ENCODE measurements at places on chromosomes 4 and X. TPM values are rescaled to one million over a fixed set of nuclear protein-coding genes. Genes with fewer than 3 reads are reported as not detected.

Gene SMIM10L2A
- polyA plus RNA-seq = 10.9 TPM

Gene SORCS2
- polyA plus RNA-seq = 9.4 TPM

Gene EDA2R
- 1.0 TPM for polyA plus RNA-seq

Gene FAM184B
- polyA plus RNA-seq = 0.94 TPM

Gene SNX12
- polyA plus RNA-seq = 48.0 TPM

Gene CTAG1A
- polyA plus RNA-seq = not detected

Gene CT83
- polyA plus RNA-seq = not detected

Gene ARX
- polyA plus RNA-seq = not detected

Gene CLDN34
- not detected for polyA plus RNA-seq

Gene VCX3B
- polyA plus RNA-seq = 0.68 TPM

Gene XPNPEP2
- 50.0 TPM for polyA plus RNA-seq

Gene FGA
- 39.6 TPM for polyA plus RNA-seq

GRCh38 chrX:29652484-29652883, 562.9 kb upstream of the MAGEB2 start:
- DNase-seq = no peak

- no peak for DNase-seq
Measured at GRCh38 chr4:73859614-73860088, 6.6 kb downstream of the PF4V1 start.

DNA sequence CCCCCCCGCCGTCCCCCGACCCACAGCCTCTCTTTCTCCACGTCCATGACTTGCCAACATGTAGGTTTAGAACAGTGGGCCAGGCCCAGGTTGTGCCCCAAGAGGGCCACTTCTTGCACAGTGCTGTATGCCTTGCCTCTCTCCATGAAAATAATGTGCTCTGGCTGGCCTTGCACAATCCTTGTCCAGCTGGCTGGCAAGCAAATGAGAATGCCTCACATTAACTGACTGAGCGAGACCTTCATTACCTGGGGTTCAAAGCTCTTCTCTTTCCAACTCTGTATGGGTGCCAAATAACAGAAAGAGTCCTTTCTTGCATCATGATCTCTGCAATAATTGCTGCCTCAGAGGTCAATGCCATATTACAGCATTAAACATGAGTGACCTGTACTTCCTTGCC, 416.6 kb downstream of the FGF13 start:
- no peak for DNase-seq

DNA sequence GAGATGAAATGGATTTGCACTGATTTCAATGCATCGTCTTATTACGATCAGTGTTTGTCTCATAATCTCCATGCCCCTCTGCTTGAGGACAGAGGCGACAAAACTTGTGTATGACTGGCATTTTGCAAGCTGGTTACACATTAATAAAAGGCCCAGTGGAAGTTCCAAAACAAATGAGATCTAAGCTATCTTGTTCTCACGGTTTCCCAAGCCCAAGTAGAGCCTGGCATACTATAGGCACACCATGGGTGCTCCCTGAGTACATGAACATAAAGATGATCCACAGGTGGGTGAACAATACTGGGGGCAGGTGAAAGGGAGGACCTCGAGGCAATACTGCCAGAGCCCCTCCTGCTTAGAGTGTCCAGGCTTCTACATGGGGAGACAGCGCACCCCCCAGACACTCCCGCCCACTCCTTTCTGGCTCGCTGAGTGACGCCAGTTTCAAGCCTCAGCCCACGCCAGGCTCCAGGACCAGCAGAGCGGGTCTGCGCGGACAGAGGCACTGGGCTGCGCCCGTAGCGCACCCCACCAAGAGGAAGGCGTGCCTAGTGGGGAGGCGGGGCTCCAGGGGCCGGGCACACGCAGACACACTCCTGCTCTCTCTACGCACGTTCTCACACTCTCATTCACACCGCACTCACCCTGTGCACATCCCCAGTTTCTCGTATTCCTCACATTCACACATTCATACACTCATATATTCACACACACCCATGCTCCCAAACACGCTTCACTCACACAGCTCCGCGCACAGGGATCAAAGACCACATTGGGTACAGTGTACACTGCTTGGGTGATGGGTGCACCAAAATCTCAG, 8.9 kb upstream of the GSX2 start:
- no peak for DNase-seq

GRCh38 chrX:11412715-11413623, 119.8 kb downstream of the AMELX start:
- DNase-seq = no peak

DNA sequence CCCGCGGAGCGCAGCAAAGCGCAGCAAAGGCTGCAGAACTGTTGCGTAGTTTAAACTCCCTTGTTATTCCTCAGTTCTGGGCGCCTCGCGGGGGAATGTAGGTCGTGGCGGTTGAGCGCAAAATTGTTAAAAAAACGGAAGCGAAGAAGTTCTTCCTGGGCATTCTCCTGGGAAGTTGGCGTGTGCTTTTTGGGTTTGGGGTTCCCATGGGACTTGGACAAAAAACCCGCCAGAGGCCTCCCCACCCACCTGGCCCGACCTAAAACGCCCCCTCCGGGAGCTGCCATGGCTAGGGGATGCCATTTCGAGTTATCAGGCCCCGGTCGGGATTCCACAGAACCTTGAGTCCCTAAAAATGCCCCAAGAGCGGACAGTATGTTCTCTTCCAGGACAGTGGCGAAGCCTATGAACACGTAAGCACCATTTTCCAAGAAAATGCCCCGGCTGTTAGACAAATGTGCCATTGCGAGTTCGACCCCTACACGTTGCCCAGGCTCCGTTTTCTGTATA, 8.9 kb downstream of the ZIC3 start:
- DNase-seq = no peak

DNA sequence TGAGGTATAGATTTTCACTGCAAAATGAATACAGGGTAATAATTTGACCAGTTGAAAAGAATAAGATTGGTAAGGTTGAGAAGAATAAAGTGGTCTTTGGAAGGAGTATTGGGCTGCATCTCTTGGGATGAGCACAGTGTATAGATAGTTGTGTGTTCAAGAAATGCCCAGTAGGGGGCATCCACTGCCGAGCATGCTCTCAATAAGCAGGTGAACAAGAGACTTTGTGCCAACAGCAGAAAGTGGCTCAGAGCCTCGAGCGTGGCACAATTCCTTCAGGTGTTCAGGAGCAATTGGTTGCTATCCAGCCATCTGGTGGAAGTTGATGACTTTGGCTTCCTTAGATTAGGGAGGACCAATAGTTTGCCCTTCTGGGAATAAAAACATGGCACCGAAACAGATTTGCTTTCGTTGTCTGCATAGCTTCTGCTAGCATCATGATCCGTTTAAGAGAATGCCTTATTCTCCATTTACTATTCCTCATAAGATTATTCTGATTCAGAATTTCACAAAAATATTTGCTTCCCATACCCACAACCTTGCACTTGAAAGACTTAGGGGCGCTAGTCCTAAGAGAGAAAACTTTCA, 258.1 kb upstream of the NEIL3 start:
- no peak for DNase-seq

GRCh38 chr4:61866378-61867030, 666.4 kb downstream of the ADGRL3 start:
- no peak for DNase-seq

DNA sequence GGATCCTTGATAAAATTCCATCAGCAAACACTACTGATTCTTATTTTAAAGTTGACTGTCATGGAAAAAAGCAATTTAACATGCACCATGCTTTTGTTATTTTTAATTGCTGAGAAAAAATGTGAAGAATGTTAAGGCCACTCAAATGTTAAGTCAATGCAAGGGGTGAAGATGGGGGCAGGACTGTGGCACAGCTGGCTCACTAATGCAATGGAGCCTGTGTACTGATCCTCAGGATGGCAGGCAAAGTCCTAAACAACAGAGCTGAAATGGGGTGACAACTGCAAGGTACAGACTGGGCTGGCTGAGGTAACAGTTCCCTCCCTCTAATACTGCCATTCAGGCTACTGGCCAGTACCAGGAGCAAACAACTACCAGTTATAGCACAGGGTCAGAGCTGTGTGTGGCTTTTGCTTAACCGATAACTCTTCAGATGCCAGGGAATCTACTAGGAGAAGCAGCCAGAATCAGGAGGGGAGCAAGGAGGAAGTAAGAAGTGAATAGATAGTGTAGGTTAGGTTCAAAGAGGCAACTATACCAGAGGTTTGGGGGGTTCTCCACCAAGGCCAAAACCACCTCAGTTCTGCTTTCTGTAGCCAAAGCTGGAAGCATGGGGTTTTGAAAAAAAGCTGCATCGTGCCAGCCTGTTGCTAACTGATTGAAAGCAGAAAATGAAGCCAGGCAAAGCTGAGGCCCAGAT, 372.6 kb downstream of the OPHN1 start:
- no peak for DNase-seq

DNA sequence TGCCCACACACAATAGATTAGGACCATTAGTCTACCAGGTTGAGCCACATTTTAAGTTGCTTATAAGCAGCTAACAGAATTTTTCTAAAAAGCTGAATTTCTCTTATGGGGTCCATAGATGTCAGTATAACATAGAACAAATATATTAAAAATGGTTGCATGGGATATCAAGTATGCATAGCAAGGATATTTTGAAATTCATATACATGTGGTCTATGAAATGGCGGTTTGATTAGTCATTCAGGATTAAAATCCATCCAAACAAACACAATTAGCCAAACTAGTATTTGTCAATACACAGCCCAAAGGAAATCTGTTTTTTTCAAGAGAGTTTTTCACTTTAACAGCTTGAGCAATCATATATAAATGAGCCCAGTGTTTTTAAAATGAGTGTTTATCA, 33.5 kb upstream of the AMOT start:
- no peak for DNase-seq

GRCh38 chr4:109052821-109053220, 249.6 kb downstream of the COL25A1 start:
- no peak for DNase-seq

- DNase-seq = no peak
Measured at GRCh38 chr4:169030562-169030982, 20.5 kb upstream of the CBR4 start.

- no peak for DNase-seq
Measured at GRCh38 chrX:41377624-41378023, 43.7 kb downstream of the DDX3X start.

DNA sequence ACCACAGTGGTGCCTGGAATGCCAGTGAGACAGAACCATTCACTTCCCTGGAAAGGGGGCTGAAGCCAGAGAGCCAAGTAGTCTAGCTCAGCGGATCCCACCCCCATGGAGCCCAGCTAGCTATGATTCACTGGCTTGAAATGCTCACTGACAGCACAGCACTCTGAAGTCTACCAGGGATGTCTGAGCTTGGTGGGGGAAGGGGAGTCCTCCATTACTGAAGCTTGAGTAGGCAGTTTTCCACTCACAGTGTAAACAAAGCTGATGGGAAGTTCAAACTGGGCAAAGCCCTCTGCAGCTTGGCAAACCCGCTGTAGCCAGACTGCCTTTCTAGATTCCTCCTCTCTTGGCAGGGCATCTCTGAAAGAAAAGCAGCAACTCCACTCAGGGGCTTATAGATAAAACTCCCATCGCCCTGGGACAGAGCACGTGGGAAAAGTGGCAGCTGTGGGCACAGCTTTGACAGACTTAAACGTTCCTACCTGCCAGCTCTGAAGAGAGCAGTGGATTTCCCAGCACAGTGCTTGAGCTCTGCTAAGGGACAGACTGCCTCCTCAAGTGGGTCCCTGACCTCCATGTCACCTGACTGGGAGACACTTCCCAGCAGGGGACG, 32.0 kb downstream of the NAP1L2 start:
- no peak for DNase-seq

GRCh38 chr4:118826723-118827444, 9.0 kb downstream of the SEC24D start:
- no peak for DNase-seq

- DNase-seq = no peak
Measured at GRCh38 chrX:21153503-21153902, 220.7 kb upstream of the CNKSR2 start.

DNA sequence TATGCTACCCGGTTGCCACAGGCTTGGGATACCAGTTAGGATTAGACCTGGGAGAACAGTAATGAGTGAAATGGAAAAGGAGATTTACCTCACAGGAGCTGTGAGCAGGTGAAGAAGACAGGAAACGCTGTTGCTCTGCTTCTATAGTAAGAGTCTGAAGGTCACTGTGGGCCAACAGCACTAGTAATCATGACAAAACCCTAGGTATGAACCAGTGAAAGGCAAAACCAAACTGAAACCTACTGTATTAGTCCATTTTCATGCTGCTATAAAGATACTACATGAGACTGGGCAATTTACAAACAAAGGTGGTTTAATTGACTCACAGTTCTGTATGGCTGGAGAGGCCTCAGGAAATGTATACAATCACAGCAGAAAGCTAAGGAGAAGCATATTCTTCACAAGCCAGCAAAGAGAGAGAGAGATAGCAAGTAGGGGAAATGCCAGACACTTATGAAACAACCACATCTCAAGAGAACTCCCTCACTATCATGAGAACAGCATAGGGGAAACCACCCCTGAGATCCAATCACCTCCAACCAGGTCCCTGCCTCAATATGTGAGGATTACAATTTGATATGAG, 736.7 kb upstream of the INTU start:
- DNase-seq = no peak

DNA sequence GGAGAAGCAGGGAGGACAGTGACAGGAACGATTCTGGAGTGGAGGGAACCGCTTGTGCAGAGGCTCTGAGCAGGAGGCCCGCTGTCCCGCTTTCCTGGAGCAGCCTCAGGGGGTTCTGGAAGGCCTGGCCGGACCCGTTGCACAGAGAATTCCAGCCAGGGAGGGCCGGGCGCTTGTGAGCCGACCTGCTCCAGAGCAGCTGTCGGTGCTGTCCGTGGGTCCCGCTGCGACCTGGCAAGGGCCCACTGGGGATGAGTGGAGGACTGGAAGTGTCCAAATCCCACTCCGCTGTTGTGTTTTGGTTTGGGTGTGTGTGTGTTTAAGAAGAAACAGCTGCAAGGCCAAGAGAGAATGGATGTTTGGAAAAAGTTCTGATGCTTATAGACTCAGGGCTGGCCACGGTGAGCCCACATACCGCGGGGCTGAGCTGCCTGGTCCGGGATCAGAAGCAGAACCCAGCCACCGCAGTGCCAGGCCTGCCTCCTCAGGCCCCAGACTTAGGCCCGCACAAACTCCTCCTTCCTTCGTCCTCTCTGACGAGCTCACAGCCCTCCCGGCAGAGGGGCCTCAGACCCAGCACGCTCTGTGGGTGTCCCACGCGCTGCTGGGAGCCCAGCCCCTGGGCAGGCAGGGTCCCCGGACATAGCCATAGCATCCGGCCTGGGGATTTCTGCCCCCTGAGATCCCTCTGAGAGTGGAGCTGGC, 73.9 kb downstream of the HTRA3 start:
- DNase-seq = no peak

DNA sequence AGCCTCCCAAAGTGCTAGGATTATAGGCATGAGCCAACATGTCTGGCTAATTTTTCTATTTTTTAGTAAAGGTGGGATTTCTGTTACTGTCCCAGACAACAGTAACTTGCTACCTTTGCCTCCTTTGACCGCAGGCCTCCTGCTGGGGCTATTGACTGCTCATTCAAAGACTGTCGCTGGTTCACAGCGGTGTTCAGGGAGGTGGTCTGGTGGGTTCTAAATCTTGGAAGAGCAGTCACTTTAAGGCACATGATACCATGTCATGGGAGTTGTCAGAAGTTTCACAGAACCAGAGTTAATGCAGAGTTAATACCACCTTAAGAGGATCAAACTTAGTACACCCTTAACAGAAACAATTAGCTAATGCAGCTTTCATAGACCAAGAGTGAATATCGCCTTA, 3.8 kb downstream of the ASMT start:
- DNase-seq = no peak

- DNase-seq = no peak
Measured at GRCh38 chr4:185119927-185120630, 23.0 kb upstream of the SLC25A4 start.

GRCh38 chr4:110754716-110755115, 131.8 kb upstream of the PITX2 start:
- DNase-seq = no peak

GRCh38 chrX:136480383-136480782, 7.4 kb upstream of the BRS3 start:
- DNase-seq = peak; percentile 5
